ENCODE measurements at places on chromosomes 12 and 14. TPM values are rescaled to one million over a fixed set of nuclear protein-coding genes. Genes with fewer than 3 reads are reported as not detected.

GRCh38 chr12:77239617-77240016 is 174.2 kb upstream of the E2F7 start:
- no peaks in the 10 kb centered on the region for H3K36me3 ChIP-seq
- no peak overlapping the region for H3K27ac ChIP-seq
- no peaks in the 10 kb centered on the region for H3K4me1 ChIP-seq
- no peaks in the 10 kb centered on the region for H3K27me3 ChIP-seq
- no peak overlapping the region for H3K4me3 ChIP-seq
- no peak for DNase-seq

The IFT43 gene
- total RNA-seq: 56.8 TPM

- H3K36me3 ChIP-seq: no peaks in the 10 kb centered on the region
- no peaks in the 10 kb centered on the region for H3K4me1 ChIP-seq
- H3K27ac ChIP-seq: no peak overlapping the region
- no peak overlapping the region for H3K4me3 ChIP-seq
These were observed 99.0 kb downstream of the NUBPL start for GRCh38 chr14:31660191-31660590.

DNA sequence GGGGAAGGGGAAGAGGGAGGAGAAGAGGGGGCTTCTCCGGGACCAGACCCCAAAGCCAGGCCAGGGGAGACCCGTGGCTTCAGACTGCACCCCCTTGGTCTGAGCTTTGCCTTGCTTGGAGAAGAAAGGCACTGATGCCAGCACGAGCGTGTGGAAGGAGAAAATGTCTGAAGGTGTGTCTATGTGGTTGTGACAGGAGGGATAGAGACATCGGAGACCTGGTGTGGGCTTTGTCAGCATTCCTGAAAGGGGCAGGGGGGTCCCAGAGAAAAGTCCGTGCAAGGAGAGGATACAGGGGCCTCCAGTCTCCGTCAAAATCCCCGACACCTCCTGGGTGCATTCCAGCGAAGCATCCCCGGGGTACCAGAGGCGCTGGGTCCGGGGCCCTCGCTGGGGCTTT is 139.0 kb upstream of the LHX5 start:
- H3K36me3 ChIP-seq: no peaks in the 10 kb centered on the region
- H3K4me3 ChIP-seq: no peak overlapping the region
- H3K4me1 ChIP-seq: no peaks in the 10 kb centered on the region

All from cardiac muscle cell (in vitro differentiated cells and primary cell).